ENCODE measurements at places on chromosomes 7 and 10.
A peak's percentile ranks its signal among the peaks of the same experiment; 100 is the strongest.

DNA sequence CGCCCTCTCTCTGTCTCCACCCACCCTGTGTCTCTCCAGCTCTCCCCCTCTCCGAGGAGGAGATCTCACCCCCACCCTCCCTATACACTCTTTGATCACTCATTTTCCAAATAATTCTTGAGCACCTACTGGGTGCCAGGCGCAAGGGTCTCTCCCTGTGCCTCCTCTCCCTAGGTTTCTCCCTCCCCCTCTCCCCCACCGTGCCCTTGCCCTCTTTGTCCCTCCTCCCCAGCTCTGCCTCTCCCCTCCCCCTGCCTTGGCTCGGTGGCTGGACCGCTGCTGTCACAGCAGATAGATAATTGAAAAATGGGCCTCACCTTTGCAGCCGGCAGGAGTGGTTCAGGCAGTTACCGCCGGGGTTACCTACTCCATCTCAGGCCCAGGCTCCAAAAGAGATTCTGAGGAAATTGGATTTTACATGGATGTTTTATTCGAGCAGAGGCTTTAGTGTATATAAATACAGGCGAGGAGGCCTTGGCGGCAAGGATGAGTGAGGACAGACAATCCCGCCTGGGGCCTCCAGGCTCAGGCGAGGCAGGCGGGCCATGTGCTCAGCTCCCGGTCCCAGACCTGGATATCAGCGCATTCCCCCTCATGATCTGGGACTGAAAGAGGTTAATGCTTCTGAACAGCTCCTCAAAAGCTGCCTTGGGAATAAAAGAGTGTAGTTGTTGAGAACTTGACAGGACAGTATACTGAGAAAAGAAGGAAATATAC, 60.8 kb upstream of the BTRC start:
- no peak for DNase-seq

GRCh38 chr10:82811621-82812020, 936.6 kb downstream of the NRG3 start:
- DNase-seq, result no peak

DNA sequence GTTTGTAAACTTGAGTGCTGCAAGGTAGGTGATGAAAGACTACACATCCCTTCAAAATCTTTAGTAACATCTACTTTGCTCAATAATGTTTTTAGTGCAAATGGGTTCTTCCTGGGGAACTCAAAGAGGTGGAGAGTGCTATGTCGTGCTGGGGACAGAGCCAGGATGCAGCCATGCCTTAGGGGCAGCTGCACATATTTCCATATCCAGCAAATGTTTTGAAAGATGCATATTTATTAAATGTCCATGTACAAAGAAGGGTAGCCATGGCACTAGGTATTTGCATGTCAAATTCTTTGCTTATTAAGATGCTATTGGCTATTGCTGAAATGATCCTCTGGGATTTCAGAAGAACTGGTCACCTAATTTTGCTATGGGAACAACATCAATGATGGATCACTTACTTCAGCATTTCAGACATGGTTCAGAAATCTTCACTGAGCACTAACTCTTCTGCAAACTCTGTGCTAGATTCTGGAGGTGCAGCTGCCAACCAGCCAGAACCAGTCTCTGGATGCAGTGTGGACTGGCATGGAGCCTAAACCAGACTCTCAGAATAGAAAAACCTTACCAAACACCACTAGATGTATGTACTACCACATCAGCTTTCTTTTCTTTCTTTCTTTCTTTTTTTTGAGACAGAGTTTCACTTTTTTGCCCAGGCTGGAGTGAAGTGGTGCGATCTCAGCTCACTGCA, 31.7 kb upstream of the DNMBP start:
- no peak for DNase-seq

DNA sequence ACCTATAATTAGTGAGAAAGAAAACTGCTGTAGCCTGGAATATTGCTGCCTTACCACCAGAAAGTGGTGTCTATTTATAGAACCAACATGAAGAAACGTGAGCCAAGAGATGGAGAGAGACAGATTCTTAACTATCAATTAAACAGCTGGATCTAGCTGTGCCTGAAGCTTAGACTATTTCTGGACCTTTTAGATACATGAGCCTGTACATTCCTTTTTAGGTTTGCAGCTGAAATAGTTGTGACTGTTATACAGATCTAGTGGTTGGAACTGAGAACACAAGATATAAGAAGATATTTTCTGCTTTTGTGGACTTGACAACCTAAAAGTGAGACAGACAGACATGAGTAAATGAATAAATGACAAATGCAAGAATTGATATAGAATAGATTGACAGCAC, 73.4 kb downstream of the CDK14 start:
- DNase-seq, result no peak

GRCh38 chr10:97922022-97922758, 72.5 kb downstream of the GOLGA7B start:
- DNase-seq, result no peak

- DNase-seq, result no peak
Observed at GRCh38 chr7:151141855-151142685, 25.4 kb downstream of the GBX1 start.

DNA sequence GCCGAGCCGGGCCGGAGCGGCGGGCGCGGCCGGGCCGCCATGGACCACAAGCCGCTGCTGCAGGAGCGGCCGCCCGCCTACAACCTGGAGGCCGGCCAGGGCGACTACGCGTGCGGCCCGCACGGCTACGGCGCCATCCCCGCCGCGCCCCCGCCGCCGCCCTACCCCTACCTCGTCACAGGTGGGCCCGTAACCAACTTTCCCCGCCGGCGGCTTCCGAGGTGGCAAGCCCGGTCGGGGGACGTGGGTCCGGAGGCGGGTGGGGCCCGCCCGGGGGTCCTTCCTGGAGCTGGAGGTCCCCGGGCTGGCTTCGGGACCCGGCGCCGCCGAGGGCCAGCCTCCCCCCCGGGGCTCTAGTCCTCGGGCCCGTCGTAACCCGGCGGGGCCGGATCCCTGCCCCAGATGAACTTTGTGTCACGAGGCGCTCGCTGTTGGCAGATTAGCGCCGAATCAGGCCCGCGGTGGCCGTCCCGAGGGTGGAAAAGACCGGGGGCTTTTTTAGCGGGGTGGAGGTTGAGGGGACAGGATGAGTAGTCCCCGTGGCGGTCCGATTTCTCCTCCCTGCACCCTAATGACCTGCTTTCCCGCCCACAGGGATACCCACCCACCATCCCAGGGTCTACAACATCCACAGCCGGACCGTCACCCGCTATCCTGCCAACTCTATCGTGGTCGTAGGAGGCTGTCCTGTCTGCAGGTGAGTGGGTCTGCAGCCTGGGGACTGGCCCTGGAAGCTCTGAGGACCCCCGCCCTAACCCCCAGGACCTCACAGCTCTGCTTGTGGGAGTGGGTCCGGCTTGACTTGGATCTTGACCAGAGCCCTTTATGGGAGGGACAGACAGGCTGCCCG, 496 bp downstream of the BRI3 start:
- no peak for DNase-seq

- DNase-seq, result no peak
Observed at GRCh38 chr7:101121991-101122932, 4.6 kb upstream of the SERPINE1 start.

DNA sequence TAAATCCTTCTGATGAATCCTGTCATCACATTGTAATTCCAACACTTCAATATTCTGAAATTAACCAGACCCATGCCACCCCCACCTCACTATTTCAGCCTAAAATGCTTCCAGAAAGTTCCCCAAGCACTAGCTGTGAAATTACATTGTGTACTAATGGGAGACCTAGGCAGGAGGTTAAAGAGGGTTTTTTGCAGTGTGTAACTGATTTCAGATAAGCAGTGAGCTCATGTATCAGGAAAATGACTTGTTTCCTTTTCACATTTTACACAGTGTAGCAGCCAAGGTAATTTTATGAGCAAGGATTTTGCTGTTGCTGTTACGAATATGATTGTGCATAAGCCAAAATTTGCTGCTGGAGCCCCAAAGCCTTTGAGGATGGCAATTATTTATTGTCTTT, 129.0 kb downstream of the INHBA start:
- no peak for DNase-seq

- no peak for DNase-seq
Observed at GRCh38 chr10:88227342-88228018, 355.6 kb downstream of the RNLS start.

DNA sequence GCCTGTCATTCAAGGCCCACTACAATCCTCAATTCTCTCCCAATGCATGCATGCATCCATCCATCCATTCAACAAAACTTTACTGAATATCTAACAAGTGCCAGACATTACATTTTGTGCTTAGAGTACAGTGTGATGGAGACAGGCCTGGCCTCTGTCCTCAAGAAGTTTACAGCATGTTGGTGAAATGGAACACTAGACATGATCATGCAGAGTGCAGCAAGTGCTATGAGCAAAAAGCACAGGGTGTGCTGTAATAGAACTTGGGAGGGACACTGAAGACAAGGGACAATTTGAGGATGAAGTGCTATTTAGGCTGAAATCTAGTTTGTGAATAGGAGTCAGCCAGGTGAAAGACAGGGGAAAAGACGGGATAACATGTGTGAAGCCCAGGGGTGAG, 347.8 kb downstream of the PTEN start:
- DNase-seq, result no peak

GRCh38 chr10:121822180-121822579, 105.7 kb downstream of the ATE1 start:
- DNase-seq, result no peak

DNA sequence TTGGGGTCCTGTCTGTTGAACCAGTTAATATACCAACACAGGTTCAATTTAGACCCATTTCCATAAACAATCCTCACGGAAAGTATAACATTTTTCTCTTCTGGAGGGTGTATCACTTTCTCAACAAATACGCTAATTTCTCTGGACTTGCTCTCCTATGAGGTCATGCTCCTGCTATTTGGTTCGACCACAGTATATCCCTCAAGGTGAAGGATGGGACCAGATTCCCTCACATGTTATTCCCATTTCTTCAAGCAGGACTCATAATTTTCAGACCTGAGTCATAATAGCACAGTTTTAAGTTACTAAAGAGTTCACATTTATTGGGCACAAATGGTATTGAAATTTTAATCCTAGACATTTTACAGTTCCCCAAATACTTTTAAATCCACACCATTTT, 57.2 kb downstream of the ADAM12 start:
- no peak for DNase-seq

DNA sequence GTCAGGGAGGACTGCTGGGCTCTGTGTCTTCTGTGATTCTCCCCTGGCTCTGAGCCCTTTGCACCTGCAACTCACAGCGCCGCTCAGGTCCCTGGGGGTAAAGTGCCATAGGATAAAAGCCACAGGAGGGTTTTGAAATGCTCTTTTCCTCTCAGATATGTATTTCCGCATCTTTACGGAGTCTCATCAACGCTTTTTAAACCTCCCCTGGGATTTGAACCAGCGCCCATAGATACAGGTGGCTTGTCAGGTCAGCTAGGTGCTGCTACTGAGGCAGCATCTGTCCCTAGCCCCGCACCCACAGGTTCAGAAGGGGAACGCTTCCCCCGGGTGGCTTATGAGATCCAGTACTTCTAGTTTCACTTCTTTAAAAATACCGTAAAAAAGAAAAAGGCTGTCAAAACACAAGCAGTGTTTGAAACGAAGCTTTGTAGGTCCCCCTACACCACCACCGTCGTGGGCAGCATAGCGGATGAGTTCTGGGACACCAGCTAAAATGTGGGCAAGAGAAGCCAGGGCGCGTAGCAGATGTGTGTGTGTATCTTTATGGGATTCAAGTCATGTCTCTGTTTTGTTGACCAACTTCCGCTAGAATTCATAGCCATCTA, 173.5 kb downstream of the CUX1 start:
- peak; percentile 37 for DNase-seq

GRCh38 chr10:87603769-87604168, 55.9 kb upstream of the PAPSS2 start:
- no peak for DNase-seq

DNA sequence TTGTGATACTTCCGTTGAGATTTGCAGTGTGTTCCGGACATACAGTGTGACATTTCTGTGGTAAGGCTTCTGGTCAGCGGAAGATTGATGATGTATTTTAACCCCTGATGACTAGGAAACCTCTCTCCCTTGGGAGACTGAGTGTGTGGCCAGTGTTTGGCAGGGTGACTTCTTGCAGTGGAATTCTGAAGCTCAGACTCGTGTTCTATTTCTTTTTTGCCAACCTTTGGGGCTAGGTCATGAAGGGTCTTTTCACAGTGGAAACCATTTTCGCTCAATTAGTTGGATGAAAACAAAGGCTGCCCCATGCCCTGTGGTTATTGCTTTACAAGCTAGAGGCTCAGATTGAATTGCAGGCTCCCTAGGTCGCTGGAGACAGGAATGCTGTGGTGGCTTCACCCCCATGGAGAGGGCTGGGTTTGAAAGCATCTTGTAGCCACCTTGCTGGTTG, 288.9 kb downstream of the BBS9 start:
- DNase-seq, result no peak

DNA sequence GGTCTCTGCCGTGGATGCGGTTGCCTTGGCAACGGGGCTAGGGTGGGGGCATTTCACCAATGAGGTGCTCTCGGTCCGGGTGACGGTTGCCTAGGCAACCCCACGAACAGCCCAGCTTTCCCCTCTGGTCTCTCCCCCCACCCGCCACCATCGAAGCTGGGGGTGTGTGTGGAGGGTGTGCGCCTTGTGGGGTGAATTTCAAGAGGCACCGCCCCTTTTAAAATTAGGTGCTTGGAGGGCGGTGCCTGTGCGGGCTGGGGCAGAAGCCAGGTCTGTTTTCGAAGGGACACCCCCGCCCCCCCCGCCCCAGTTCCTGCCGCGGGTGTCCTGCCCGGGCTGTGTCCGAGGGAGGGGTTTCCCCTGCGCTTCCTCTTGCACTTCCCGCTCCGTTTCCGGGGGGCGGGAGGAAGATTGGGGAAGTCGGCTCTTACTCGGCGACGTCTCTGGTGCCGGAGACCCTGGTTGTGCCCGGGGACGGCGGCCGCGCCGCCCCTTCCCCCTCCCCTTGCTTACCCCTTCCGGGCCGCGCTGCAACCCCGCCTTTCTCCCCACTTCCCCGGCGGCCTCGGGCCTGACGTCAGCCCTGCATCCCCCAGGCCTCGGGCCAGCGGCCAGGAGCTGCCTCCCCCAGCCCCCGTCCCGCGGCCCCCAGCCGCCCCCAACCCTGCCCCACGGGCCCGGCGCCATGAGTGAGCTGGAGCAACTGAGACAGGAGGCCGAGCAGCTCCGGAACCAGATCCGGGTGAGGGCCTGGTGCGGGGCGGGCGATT, 2.2 kb downstream of the GNB2 start:
- DNase-seq, result peak; percentile 53
